ENCODE measurements at places on chromosomes 6 and 20. TPM values are rescaled to one million over a fixed set of nuclear protein-coding genes. Genes with fewer than 3 reads are reported as not detected.

Gene DEFB129
- not detected for total RNA-seq

GRCh38 chr6:167573461-167574215, 248.8 kb downstream of the TTLL2 start:
- DNase-seq, result no peak

Gene TFAP2A
- not detected for total RNA-seq

GRCh38 chr6:20533746-20534294, 437 bp upstream of the CDKAL1 start:
- DNase-seq, result no peak

DNA sequence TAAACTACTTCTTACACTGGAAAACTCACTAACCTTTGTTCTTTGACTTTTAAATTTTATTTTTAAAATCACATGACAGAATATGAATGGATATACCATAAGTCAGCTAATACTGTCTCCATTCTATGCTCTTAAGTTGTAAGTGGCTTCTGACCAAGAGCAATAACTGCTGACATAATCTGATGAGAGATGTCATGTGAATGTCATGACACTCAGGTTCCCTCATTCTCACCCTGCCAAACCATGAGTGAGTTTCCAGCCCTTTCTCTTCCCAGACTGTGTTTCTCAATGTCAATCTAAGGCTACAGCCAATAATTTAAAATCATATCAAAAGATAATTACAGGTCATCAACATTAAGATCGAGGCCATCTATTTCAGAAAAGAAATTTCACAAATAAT, 39.7 kb downstream of the KIF16B start:
- no peak for DNase-seq

DNA sequence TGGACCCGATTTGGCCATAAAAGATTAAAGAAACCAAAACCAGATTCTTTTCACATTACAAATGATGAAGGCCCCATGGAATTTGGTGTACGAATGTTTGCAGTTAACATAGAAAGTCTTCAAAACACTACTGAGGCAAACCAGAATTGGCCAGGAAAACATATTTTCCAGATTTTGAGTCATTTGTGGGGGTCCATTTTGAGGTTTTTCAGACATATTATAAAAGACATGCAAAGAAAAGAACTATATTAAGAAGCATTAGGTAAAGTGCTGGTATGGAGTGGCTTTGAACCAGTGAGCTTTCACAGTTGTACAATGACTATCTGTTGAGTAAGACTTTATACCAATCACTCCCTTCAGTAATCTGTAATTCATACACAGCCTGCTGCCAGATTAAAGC, 168.9 kb upstream of the COL21A1 start:
- DNase-seq, result no peak

Data from Peyer's patch (tissue), 4 donors.